ENCODE measurements at places on chromosomes 1 and 21.
A peak's percentile ranks its signal among the peaks of the same experiment; 100 is the strongest.

- DNase-seq: no peak
Measured at GRCh38 chr1:65113298-65113697, 34.7 kb upstream of the AK4 start.

DNA sequence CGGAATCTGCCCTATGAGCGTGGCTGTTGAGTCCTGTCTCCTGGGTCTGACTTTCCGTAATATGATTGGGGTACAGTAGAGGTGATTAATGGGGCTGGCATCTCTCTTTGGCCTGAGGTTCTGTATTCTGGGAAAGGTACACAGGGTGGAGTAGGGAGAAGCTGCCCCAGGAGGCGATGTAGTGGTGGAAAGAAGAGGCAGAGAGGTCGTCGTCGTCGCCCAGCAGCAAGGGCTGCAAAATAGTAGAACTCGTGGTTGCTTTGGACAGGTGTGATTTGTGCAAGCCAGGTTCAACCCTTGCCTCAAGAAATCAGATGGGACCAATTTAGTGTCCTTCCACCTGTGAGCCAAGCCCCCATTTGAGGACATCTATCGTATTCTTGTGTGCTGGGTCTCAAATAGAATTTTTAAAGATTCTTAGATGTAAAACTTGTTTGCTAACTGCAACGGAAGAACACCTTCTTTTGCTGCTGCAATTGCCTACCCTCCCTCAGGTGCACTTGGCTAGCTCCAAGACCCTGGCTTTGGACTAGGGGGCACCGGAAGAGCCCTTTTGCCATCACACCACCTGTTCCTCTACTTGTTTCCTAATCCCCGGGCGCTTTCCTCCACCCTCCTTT is 1.3 kb upstream of the HMGN2 start:
- no peak for DNase-seq

- DNase-seq: no peak
Measured at GRCh38 chr1:112312879-112313278, 83.1 kb upstream of the CTTNBP2NL start.

GRCh38 chr1:248800459-248800858 is 25.3 kb downstream of the SH3BP5L start:
- DNase-seq: no peak

- no peak for DNase-seq
Measured at GRCh38 chr1:203796236-203796605, 798 bp downstream of the ZBED6 start.

- DNase-seq: no peak
Measured at GRCh38 chr21:45297329-45297728, 9.6 kb upstream of the POFUT2 start.

GRCh38 chr1:24992761-24993211 is 62.7 kb upstream of the RUNX3 start:
- DNase-seq: peak; percentile 48

- no peak for DNase-seq
Measured at GRCh38 chr1:145908653-145909052, 1.2 kb downstream of the ITGA10 start.

- DNase-seq: no peak
Measured at GRCh38 chr1:19006837-19007271, 50.4 kb upstream of the IFFO2 start.

DNA sequence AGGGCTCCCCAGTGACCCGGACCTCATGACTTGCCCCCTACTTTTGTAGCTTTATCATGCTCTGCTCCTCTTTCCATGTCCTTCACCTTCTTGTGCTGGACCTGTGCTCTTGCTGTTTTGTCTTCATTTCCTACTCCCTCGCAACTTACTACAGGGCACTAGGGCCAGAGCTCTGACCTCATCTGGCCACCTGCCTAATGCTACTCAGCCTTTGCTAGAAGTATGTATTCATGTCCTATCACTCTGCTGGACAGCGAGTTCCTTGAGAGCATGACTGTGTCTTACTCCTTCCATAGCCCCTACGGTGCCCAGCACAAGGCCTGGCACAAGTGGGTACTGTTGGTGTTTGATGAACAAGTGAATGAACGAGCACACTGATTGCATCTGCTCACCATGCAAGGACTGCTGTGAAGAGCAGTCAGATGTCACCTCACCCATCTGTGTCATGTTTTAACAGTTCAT is 1.9 kb downstream of the MTFR1L start:
- DNase-seq: no peak

- DNase-seq: no peak
Measured at GRCh38 chr1:200443860-200444259, 34.0 kb upstream of the ZNF281 start.

DNA sequence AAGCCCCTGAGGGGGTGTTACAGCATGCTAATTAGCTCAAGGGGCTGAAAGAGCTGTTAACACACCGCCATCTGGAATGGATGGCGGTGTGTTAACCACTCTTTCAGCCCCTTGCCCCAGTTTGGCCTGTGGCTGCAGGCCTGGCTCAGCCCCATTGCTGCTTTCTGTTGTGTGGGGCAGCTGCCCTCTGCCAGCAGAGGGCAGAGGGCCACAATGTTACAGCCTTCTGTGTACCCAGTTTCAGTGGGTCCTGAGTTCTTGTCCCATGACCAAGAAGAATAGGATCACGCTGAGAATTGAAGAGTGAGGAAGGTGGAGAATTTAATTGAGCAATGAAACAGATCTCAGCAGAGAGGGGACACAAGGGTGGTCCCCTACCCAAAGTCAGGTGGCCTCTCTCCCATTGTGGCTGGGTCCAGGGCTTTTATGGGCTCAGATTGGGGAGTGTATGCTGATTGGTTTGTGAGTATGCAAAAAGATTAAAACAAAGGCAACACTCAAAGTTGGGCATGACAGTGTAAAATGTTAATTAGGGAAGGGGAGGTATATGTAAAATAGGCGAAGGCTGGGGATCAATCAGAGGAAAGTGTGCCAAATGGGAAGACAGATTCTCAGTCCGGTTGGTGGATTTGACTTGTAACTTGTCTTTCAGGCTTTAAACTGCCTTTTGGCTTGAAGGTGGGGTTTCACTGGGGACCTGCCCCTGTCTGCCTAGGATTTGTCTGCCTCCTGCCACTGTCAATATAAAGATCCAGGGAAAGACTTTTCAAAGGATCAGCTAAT is 142.2 kb downstream of the RABGAP1L start:
- DNase-seq: no peak

- DNase-seq: no peak
Measured at GRCh38 chr1:164699815-164700491, 141.0 kb downstream of the PBX1 start.

DNA sequence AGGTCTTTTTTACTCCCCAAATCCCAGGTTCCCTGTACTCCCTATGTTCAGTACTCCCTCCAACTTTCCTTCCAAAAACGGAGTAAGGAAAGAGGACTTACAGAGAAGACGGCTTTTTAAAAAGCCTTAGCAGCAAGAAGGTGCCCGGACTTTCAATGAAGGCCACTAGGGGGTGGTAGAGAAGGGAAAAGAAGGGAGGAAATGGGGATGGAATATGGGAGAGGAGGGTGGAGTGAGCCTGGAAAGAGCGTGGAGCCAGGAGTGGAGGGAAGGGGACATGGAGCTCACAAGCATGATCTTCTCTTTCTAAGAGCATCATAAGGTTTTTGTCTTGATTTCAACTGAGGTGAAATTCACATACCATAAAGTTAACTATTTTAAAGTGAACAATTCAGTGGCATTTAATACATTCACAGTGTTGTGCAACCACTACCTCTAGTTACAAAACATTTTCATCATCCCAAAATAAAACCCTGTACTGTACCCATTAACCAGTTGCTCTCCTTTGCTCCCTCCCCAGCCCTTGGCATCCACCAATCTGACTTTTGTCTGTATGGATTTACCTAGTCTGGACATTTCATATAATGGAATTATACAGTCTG is 129.9 kb downstream of the ZNF281 start:
- DNase-seq: peak; percentile 38

GRCh38 chr1:223691121-223691520 is 21.2 kb upstream of the CAPN2 start:
- no peak for DNase-seq

DNA sequence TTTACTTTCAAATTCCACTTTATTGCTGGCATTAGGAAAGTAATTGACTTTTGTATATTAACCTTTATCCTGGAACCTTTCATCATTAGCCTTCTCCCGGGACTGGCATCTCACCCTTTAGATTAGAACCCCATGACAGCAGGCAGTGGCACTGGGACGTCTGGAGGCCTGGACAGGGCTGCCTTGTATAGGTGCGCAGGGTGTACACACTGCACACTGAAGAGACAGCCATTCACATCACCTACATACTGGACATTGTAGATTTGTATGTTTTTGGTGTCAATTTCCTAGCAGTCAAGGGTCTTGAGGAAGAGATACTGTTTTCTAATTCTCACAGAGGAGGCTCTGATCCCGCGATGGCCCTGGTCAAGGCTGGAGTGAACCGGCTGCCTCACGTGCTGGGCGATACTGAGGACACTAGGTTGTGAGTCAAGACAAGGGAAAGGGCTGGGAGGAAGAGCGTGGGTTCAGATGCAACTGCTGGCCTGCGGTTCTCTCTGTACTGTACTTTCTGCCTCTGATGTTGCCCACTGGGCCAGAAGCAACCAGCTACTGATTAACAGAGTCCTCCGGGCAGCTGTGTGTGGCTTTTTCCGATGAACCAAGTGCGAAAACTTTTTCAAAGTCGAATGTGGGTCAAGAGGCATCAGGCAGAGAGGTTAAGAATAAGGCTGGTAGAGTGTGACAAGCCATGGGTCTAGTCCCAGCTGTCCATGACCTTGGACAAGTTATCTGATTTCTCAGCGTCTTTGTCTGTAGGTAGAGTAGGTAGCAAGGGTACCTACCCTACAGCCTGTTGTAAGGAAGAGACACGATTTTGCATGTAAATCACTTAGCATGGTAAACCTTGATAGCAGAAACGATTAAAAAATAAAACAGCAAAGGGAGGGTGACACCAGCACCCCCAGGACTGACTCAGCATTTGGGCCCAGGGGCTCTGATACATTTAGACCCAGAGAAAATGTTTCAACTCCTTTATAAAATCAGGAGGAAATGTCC is 38.2 kb upstream of the SLC25A33 start:
- no peak for DNase-seq

- no peak for DNase-seq
Measured at GRCh38 chr1:167196166-167196565, 24.5 kb upstream of the POU2F1 start.

GRCh38 chr1:109963864-109964263 is 20.7 kb upstream of the AHCYL1 start:
- no peak for DNase-seq

DNA sequence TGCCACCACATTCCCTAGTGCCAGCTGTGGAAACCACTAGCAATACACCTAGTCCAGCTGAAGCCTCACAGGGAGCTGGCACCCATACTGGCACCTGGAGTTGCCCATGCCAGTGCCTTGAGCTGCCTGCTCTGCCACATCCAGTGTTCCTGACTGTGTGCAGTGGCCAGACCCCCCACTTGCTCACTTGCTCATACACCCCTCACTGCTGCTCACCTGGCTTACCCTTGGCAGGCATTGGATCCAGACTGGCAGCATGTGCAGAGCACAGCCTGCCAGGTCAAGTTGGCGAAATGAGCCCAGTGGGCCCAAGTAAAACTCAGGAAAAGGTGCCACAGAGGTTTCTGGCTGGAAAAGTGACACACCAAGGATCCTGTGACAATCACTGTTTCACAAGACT is 1618.6 kb upstream of the PRMT6 start:
- no peak for DNase-seq

- no peak for DNase-seq
Measured at GRCh38 chr1:98104289-98104688, 183.5 kb upstream of the DPYD start.

- DNase-seq: no peak
Measured at GRCh38 chr1:235229868-235230267, 68.8 kb upstream of the RBM34 start.

- DNase-seq: no peak
Measured at GRCh38 chr1:36401602-36402503, 4.1 kb upstream of the LSM10 start.
